ENCODE measurements at places on chromosomes 7 and 10. TPM values are rescaled to one million over a fixed set of nuclear protein-coding genes. Genes with fewer than 3 reads are reported as not detected.

Gene MOGAT3
- total RNA-seq, result not detected

Gene GRM8
- total RNA-seq, result 2.9 TPM

Gene RAB18
- total RNA-seq, result 30.4 TPM

Gene IQCE
- total RNA-seq, result 17.2 TPM

Gene SPDYE11
- not detected for total RNA-seq

Gene ZMYND11
- 26.7 TPM for total RNA-seq

GRCh38 chr7:107977048-107977447, 25.9 kb downstream of the LAMB1 start:
- DNase-seq, result no peak

DNA sequence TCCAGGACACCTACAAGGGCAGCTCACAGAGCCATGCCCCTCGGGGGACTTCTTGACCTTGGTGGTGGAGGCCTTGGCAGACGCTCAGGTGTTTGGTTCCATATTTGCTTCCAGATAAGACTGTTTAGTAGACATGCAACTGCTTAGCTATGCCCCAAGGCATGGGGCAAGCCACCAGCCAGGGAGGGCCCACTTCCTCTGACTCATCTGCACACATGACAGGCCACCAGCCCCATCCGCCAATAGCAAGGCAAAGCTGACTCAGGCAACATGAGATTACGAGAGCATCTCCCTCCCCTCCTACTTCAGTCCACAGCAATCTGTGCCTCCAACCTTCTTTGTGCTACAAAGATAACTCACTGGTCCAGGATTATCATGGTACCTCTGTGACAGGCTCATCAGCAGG, 54.9 kb downstream of the KCNMA1 start:
- peak; percentile 95 for DNase-seq

GRCh38 chr7:36262309-36263094, 109.4 kb downstream of the EEPD1 start:
- DNase-seq, result no peak

DNA sequence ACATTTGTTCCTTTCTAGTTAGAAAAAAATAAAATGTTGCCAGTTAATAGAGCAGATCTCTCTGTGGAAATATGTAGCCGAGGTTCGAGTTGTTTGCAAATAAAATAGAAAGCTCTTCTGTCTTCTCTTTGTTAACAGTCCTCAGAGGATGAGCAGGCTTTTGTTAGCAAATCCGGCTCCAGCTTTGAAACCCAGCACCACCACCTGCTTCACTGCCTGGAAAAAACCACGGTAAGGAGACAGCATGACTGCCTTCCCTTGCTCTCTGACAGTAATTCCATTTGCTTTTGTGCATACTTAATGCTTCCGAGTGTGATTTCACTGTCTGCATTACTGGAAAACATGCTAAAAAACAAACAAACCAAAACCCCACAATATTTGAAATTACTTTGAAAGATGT, 115.6 kb downstream of the TSPAN12 start:
- DNase-seq, result no peak

DNA sequence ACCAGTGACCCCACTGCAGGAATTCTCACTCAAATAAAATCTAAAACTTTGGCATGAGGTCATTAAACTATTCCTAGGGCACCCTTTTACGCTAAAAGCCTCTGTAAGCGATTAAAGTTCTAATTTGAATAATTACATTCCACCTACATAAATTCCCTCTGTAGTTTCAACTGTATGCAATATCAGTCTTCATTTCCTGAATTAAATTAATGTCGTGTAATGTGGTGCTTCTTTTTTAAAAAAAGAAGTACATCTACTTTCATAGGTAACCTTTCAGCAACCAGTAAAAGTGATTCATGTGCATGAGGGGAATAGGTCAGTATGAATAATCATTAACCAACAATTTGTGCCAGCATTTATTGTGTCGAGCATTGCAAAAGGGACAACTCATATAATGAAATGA, 44.7 kb downstream of the IMMP2L start:
- no peak for DNase-seq

DNA sequence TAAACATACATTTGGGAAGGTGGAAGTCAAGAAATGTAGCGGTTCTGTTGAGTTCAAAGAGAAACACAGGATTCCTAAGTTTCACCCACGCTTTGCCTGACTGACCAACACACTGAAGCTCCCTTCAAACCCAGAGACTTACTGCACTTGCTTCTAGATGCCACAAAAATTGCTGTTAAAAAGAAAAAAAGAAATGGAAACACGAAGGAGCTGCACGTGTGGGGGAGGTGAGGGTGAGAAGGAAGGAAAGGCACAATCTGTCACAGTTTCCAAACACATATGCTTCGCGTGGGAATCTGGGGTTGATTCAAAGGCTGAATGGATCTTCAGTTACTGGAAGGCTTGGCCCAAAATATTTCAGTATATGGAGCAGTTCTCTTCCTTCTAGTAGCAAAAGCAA, 495.6 kb downstream of the DNAJB6 start:
- DNase-seq, result no peak

DNA sequence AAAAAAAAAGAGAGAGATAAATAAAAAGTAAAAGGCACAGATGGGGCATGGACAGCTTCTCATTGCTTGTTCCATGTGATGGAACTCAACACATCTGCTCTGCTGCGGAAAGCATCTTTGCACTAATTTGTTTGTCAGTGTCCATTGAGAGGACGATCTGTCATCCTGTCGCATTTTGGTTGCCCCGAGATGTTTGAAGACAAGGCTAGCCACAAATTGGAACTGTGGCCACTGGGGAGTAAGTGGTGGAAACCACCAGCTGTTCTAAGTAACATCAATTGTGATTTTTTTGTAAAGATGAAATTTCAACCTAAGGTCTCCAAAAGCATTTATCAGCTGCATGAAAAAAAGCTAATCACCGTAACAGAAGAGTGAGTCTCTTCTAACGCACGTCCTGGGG, 312.7 kb downstream of the ADARB2 start:
- DNase-seq, result no peak
